SJSA1 (cell line): ENCODE measurements at places on chromosomes 6 and 20. TPM values are rescaled to one million over a fixed set of nuclear protein-coding genes. Genes with fewer than 3 reads are reported as not detected.

Gene MUC22
- not detected in 2 replicates for total RNA-seq

DNA sequence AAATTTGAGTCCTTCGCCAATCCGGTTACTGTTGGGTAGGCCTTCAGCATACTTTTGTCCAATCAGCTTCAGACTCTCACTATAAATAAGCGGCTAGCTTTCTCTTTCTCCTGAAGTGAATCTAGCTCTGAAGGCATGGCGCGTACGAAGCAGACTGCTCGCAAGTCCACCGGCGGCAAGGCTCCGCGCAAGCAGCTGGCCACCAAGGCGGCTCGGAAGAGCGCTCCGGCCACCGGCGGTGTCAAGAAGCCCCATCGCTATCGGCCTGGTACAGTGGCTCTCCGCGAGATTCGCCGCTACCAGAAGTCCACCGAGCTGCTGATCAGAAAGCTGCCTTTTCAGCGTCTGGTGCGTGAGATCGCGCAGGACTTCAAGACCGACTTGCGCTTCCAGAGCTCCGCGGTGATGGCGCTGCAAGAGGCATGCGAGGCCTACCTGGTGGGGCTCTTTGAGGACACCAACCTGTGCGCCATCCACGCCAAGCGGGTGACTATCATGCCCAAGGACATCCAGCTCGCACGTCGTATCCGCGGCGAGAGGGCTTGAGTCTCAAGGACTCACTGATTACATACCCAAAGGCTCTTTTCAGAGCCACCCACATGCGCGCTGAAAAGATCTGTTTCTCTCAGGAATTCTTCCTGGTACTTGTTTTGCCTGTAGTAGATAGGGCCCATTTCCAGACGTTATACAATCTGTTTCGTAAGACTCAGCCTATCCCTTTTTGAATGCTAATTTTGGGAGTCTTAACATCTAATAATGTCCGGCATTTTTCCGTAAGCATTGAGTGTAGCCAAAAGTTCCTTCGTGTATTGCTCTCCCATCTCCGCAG lies 102.0 kb downstream of the OR2B2 start:
- peaks cover 39% of the 10 kb centered on the region for H3K4me1 ChIP-seq
- peak overlapping the region; percentile 61 for H3K27ac ChIP-seq
- H3K27me3 ChIP-seq, result no peaks in the 10 kb centered on the region

- no peak for DNase-seq
- no peaks in the 10 kb centered on the region for H3K4me1 ChIP-seq
- no peaks in the 10 kb centered on the region for H3K27me3 ChIP-seq
- H3K36me3 ChIP-seq, result no peaks in the 10 kb centered on the region
- no peak overlapping the region for H3K27ac ChIP-seq
- no peak overlapping the region for H3K4me3 ChIP-seq
Observed at GRCh38 chr20:9573335-9574151, 59.2 kb downstream of the LAMP5 start.

- H3K36me3 ChIP-seq, result no peaks in the 10 kb centered on the region
- no peaks in the 10 kb centered on the region for H3K27me3 ChIP-seq
- H3K27ac ChIP-seq, result no peak overlapping the region
- no peak overlapping the region for H3K4me3 ChIP-seq
- H3K4me1 ChIP-seq, result no peaks in the 10 kb centered on the region
Observed at GRCh38 chr6:6891125-6891721, 216.5 kb upstream of the RREB1 start.

- no peaks in the 10 kb centered on the region for H3K27me3 ChIP-seq
- peaks cover 2% of the 10 kb centered on the region; the same call in 1 of the 2 replicates for H3K4me1 ChIP-seq
- H3K4me3 ChIP-seq, result no peak overlapping the region
Observed at GRCh38 chr6:100121854-100122609, 128.0 kb upstream of the MCHR2 start.

GRCh38 chr6:73309785-73310502 lies 44.1 kb downstream of the DPPA5 start:
- H3K36me3 ChIP-seq, result no peaks in the 10 kb centered on the region
- peak; percentile 44 for DNase-seq
- peak overlapping the region; percentile 41 for H3K4me3 ChIP-seq
- peaks cover 3% of the 10 kb centered on the region for H3K4me1 ChIP-seq
- peaks cover 10% of the 10 kb centered on the region; the same call in 1 of the 2 replicates for H3K27me3 ChIP-seq

Gene THBD
- total RNA-seq, result 4.2 and 4.7 TPM in 2 replicates

Gene PTCRA
- not detected in 2 replicates for total RNA-seq

DNA sequence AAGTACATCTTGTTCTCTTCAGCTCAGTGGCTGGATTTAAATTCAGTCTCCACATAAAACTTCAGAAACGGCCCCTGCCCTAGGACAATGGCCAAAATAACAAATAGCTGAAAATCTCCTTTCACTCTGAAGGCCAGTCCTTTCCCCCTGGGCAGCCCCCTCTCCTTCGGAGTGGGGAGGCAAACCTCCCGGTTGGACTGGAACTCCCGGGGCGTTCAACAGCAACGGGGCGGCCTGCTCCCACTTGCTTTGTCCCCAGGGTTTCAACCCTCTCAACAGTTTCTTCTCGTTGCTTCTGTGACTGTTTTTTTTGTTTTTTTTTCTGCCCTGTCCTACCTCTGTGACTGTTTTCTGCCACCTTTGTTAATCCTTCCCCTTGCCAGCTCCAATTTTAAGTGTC lies 102.6 kb upstream of the DUSP22 start:
- H3K36me3 ChIP-seq, result no peaks in the 10 kb centered on the region
- DNase-seq, result peak; percentile 14
- H3K4me3 ChIP-seq, result no peak overlapping the region
- H3K4me1 ChIP-seq, result no peaks in the 10 kb centered on the region
- H3K27me3 ChIP-seq, result no peaks in the 10 kb centered on the region
- no peak overlapping the region for H3K27ac ChIP-seq

DNA sequence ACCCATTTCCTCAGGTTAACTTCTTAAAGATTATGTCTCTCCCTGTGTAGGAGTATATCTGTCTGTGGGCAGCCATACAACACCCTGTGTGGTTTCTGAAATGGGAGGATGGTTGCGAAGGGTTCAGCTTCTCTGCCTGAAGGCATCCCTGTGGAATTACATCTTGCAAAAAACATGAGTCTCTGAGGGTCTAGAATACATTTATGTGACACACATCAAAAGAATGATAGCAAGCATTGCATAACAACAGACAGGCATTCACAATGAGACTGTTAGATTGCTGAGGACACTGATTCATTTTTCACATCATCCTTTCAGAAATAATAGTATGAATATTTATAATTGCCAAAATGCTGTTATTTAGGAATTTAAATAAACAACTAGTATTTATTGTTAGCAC lies 670.9 kb downstream of the HTR1B start:
- H3K27ac ChIP-seq, result no peak overlapping the region
- DNase-seq, result no peak
- H3K4me3 ChIP-seq, result no peak overlapping the region
- no peaks in the 10 kb centered on the region for H3K36me3 ChIP-seq
- H3K4me1 ChIP-seq, result no peaks in the 10 kb centered on the region

DNA sequence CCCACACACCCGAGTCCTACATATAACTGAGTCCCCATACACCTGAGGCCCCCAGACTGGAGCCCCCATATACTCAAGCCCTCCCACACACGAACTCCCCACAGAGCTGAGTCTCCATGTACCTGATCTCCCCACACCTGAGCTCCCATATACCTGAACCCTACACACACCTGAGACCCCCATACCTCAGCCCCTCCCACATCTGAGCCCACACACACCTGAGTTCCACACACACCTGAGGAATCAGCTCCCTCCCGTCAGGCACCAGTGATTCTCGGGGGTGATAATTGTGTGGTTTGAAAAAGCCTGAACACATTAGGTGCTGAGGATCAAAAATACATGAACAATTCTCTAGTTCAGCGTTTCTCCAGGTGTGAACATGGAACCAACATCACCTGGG lies 15.4 kb downstream of the PFDN4 start:
- no peak overlapping the region for H3K4me3 ChIP-seq
- H3K27me3 ChIP-seq, result no peaks in the 10 kb centered on the region
- no peaks in the 10 kb centered on the region for H3K4me1 ChIP-seq
